ENCODE measurements at places on chromosomes 6 and 20.

DNA sequence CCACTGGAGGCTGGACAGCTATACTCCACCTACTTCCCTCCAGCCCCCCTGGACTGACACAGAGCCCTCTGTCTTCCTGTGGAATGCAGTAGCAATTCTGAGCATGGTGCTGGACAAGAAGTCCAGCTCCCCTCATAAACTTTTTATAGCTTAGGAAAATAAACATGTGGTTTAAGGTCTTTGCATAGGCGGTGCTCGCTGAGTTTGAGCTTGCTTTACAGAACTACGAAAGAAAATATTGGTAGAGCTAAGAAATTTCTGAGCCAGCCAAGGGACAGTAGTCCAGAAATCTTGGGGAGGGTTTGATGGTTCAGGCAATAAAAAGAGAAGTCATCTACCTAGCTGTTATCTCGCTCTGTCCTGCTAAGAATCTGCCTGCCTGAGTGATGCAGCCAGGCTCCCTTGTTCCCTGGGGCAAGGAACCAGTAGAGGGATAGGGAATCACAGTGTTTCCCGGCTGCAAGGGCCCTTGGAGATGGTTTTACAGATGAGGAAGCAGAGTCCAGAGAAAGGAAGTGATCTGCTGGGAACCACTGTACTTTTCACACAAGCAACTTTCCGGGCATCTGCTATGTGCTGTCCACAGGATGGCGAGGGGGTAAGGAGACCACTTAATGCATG lies 343.4 kb downstream of the CDC5L start:
- peak; percentile 23 for DNase-seq

DNA sequence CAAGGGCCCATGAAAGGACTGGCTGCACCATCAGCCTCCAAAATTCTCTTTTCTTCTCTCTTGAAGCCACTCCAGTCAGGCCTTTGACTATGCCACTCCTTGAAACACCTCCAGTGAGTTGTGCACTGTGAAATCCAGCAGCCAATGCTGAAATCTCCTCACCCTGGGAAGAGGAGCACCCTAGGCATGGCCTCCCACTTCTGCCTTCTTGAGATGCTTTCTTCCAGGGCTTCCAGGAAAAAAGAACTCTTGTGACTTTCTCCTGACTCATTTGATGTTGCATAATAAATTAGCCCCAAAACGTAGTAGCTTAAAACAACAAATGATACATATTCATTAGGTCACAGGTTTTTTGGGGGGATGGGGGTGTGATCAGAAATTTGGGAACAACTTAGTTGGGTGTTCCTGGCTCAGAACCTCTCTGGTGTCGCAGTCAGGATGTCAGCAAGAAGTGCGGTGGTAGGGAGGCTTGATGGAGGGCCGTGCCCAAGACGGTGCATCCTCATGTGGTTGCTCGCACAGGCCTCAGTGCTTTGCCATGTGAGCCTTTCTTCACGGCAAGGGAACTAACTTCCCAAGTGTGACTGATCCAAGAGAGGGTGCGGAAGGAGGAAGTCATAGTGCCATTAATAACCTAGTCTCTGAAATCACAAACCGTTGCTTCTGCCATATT lies 12.1 kb downstream of the NCR2 start:
- DNase-seq, result no peak

DNA sequence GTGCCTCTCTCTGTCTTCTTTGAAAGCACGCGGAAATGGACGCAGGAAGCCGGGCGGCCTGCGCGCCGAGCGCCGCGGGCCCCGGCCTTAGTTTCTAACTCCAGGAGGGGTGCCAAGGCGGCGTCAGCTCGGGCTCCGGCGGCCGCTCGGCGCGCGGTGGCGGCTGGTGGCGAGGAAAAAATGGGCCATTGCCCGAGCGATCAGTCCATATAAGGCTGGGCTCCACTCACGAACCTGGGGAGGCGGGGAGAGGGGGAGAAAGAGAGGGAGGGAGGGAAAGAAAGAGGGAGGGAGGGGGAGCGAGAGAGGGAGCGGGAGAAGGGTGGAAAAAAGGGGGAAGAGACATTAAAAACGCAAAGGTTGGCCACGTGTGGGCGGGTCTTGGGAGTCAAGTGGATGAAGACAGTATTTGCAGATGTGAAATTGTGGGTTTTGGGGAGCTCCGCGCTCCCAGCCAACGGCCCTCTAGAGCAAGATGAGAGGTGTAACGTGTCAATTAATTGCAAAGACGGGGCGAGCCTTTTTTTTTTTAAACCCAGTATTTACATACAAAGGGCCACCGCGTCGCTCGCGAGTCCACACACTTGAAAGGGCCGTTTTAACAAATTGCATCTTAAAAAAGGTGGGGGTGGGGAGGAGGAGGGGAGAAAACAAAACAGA lies at the start of gene NKX2-2:
Gene NKX2-2 (minus strand): TSS at position 184 of the 660 bp plus-strand sequence. CDS start 395 bp downstream, outside the sequence.
- DNase-seq, result no peak

DNA sequence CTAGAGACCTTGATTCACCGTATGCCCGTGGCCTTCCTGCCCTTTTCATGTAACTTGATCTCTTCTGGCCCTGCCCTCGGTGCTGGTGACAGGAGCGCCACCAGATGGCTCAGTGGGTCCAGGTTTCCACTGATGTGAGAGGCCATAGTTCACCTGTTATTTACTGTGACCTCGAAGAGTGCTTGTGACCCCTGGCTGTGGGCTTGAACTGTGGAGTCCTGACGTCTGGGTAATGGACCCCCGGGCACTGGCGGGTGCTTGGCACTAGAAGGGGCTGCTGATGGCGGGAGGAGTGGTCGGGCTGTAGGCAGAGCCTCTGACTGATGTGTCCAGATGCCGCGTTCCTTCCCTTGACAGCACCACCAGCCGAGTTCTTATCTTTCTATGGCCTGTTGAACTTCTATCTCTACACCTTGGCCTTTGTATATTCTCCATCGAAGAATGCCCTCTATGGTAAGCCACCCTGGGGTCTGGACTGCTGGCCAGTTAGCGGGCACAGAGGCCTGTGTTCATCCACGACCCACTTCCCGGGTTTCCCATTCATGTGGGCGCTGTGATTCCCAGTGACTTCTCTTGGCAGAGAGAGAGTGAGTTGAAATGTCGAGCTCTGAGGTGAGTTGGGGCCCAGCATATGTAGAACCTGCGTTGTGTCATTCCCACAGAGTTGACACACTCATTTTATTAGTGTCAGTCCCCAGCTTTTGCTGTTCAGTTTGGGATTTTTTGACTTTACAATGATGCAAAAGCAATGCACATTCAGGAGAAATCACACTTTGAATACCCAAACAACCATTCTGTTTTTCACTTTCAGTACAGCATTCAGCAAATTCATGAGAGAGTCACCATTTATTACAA lies 14.9 kb downstream of the DYNLT1 start:
- peak; percentile 21 for DNase-seq

DNA sequence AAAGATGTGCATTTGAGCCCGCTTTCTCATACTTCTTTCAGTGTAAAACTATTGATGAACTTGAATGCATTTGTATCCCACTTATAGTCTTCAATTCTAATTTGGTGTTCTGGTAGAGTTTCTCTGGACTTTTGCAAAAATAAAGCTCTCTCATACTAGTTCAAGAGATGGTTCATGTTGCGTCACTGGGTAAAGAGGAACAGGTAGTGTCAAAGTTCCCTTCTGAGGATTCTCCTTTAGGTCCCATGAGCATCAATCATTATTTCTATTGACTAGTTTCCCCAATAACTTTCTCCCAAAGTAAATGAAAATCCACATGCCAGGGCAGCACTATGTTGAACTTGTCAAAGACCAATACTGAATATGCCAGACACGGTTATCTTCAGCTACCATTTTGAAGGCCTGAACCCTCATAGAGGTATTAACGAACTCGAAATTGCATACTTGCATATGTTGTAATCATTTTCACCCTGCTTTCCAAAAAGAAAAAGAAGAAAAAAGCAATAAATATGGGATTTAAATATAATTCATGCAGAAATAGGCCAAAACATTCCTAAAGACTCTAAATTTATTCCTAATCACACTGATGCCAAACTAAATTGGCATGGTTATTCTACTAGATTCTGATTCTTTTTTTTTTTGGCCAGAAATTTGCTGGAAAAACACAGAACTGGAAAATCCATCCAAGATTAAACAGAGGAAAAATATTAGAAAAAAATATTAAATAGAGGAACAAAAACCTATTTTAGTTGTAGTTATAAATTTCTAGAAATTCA lies 84.5 kb downstream of the SGK1 start:
- no peak for DNase-seq

GRCh38 chr6:88709819-88710246 lies 253.6 kb downstream of the RNGTT start:
- no peak for DNase-seq

- DNase-seq, result no peak
These were observed 34.6 kb downstream of the PANK2 start for GRCh38 chr20:3923818-3924217.

- no peak for DNase-seq
These were observed 3.8 kb downstream of the DIDO1 start for GRCh38 chr20:62922451-62922921.

DNA sequence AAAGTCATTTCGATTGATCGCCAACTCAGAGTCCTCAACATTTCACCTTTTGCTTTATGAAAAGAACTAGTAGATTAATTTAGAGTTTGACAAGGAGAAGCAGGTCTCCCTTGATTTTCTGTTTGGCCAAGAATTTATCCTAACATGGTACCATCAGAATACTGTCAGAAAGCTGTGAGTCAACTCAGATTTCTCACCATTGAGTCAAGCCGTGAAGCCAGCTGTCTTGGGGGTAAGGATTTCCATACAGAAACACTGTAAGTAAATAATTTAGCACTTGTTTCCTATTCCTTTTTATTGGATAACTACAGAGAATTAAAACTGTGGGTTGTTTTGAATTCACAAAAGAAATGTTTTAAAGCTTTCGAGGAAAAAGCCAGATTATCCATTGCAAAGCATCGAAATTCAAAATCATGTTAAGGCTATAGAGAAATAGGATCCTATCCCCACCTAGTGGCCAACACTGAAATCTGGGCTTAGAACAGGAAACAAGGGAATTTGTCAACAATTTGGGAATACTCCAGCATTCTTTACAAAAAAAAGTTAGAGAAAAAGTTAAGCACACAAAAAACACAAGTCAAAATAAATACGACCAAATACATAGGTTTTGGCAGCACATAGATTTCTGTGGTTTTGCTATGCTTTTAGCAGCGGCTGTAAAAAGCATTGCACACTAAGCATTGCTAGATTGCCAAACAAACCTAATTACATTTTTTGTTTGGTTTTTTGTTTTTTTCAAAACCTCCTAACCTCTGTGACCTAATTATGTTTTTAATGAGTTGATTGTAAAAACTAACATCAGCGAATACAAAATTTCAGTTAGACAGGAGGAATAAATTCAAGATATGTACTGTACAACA lies 44.2 kb downstream of the COL11A2 start:
- peak; percentile 53 for DNase-seq

DNA sequence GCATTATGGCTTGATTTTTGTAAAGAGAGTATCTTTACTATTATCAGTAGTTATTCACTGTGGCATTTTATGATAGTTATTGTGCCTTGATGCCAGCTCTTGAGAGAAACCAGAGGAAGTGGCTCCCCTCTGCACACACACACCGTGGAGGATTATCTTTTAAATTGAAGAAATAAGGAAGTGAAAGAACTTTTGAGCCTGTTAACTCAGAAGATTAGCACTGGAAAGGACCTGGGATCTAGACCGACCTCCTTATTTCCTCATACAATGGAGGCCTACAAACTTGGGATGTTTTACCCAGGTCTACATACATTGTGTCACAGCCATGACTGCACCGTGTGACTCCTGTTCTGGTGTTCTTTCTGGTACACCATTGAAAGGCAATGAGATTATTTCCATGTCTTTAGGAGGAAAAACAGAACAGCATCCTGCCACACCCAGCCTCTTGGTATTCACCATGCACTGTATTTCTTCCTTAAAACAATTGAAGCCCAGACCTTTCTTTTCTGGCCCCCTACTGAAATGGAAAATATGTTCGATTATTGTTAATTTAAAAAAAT lies 40.6 kb downstream of the HECA start:
- DNase-seq, result no peak

- no peak for DNase-seq
These were observed 187.7 kb downstream of the AIG1 start for GRCh38 chr6:143248359-143248758.

DNA sequence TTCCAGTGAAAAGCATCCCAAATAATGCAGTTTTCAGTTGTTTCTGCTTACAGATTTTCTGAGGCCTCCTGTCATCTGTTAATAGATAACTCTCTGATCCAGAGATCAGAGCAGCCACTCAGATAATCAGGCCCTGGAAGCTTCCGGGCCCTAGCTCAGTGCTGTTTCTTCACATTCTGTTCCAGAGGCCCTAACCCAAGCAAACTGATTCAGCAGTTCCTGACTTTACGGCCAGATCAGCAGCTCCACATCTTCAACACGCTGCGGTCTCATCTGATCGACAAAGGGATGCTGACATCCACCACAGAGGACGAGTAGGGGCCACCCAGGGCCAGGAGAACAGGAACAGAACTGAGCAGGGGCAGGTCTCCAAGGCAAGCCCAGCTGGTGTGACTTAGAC lies 63.1 kb downstream of the CDS2 start:
- peak; percentile 4 for DNase-seq
